ENCODE measurements at places on chromosomes 5 and 9. TPM values are rescaled to one million over a fixed set of nuclear protein-coding genes. Genes with fewer than 3 reads are reported as not detected.

SLC9A3 gene
- 9.1 TPM for total RNA-seq

COL15A1 gene
- total RNA-seq, result 0.89 TPM

MYMK gene
- total RNA-seq, result not detected

FLT4 gene
- 6.0 TPM for total RNA-seq

ABL1 gene
- 60.6 TPM for total RNA-seq

SPATA31D4 gene
- total RNA-seq, result not detected

GDF9 gene
- total RNA-seq, result not detected

IFNA21 gene
- not detected for total RNA-seq

SHROOM1 gene
- total RNA-seq, result 8.2 TPM

MSX2 gene
- total RNA-seq, result 11.7 TPM

GRCh38 chr5:138752341-138752950 lies 779 bp upstream of the CTNNA1 start:
- no peak for DNase-seq

GRCh38 chr9:85527331-85528020 lies 214.3 kb downstream of the AGTPBP1 start:
- DNase-seq, result no peak

- no peak for DNase-seq
Measured at GRCh38 chr9:81335879-81336421, 353.4 kb downstream of the TLE1 start.

GRCh38 chr5:169161022-169161680 lies 139.8 kb downstream of the SLIT3 start:
- no peak for DNase-seq

DNA sequence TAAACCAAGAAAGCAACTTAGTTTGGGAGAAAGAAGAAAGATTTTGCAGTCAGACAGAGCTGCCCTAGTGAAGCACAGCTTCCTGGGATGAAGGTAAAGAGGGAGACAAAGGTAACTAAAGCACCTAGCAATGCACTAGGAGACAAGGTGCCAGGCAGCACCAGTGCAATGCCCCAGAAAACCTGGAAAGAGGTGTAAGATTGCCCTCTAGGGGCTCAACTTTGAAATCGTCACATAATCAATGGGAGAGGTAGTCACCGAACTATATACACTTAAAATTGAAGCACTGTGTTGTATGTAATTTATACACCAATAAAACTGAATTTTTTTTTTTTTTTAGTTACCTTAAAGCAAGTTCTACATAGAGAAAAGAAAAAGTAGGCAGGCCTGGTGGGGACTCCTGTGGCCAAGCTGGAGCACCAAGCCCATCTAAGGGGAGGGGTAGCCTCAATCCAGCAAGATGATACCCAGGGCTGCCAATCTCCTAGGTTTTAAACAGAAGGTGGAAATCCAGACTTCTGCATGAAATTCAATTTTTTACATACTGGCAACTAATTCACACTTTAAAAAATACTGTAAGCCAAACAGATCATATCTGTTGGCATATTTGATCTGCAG lies 48.2 kb downstream of the CDK5RAP2 start:
- DNase-seq, result peak; percentile 42

GRCh38 chr5:19125956-19126713 lies 861.9 kb downstream of the CDH18 start:
- no peak for DNase-seq

DNA sequence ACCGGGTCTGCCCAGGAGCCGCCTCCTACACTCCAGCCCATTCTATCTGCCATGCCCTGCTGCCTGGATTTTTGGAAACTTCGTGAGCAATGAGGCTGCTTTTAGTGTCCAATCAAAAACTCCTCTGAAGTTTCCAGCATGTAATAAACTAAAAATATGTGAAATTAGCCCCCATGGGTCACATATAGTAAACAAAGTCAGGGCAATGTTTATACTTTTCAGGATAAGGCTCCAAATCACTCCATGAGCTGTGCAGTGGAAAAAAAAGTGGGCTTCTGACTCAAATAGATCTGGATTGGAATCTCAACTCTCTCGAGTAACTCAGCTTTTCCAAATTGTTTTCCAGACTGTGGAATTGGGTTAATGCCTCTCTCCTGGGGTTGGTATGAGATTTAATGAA lies 68.2 kb downstream of the PIK3R1 start:
- no peak for DNase-seq

GRCh38 chr9:79857188-79857587 lies 285.4 kb downstream of the TLE4 start:
- no peak for DNase-seq

DNA sequence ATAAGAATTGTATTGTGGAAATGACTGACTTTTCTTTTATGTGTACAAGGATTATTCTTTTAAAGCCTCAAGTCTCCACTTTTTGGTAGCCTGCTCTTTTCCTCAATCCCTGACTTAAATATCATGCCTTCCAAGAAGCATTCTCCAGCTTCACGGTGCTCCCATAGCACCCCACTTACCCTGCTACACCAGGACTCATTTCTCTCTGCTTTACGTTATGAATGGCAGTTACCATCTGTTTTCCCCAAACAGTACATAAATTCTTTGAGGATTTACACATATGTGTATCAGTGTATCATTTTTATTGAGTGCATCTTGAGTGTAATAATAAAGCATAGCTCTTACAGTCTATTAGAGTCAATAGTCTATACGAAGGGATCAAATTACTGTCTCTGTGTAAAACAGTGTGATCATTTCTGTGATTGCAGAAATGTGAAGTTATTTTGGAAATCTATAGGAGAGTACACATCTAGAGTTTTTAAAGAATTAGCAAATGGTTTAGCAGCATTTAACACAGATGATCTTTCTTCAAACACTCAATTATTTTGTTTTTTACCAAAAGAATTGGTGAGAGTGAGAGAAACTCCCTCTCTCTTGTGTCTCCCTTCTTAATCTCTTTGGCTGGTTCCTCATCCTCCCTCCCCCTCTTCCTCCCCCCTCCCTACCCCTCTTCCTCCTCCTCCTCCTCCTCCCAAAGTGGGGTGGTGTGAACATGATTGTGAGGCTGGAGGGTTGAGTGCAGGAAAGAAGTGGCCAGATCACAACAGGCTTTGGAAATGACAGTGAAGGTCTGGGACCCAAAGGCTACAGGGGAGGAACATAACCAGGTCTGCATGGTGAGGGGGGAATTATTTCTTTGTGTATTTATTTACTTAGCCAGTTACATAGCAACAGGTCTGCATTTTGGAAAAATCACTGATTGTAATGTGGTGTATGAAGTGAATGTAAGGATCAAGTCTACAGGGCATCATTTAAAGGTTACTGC lies 27.6 kb upstream of the ECM2 start:
- no peak for DNase-seq

DNA sequence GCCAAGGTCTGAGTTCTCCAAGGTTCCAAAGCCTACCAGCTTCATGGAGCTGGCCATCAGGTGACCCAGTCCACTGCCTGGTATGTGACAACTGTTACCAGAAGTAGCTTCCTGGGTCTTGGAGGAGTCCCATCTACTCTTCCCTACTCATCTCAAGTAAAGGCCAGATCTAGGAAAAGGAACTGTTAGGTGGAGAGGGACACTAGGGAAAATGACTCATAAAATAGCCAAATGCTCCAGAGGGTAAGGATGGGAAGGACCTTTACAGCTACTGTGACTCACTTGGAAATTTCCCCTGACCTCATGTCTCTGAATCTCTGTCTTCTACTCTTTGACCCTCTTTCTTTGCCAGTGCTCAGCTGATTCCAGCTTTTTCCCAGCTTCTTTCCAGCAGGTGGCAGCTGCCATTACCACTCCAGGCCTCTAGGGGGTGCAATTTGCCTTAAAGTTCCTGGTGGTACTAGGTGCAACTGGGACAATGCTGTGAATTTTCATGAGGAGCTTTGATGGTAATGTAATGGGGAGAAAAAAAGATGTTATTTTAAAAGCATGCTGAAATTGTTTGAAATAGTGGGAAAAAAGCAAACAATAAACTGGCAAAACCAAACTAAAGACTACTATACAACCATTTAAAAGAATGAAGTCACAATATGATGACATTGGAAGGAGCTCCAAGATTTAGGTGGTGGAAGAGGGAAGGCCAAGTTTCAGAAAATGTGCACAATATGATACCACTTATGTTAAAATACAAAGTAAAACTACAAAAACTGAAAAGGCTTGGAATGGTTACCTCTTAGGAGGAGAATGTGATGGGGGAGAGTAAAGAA lies 27.1 kb upstream of the MYORG start:
- DNase-seq, result peak; percentile 39

DNA sequence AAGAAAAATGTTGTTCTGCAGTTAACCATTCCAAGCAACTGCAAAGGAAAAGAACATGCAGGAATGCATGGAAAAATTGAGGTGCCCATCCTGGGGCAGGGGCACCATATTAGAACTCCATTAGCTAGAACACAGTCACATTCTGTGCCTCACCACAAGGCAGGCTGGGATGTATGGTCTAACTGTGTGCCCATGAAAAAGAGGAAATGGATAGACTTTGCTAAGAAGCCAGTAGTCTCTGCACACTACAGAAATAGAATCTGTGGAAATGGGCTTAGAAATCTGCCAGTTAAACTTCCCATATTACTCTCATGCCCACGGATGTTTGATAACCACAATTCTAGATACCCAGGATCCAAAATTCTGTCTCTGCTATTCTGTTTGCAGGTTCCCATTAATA lies 423.8 kb upstream of the SMARCA2 start:
- DNase-seq, result no peak

DNA sequence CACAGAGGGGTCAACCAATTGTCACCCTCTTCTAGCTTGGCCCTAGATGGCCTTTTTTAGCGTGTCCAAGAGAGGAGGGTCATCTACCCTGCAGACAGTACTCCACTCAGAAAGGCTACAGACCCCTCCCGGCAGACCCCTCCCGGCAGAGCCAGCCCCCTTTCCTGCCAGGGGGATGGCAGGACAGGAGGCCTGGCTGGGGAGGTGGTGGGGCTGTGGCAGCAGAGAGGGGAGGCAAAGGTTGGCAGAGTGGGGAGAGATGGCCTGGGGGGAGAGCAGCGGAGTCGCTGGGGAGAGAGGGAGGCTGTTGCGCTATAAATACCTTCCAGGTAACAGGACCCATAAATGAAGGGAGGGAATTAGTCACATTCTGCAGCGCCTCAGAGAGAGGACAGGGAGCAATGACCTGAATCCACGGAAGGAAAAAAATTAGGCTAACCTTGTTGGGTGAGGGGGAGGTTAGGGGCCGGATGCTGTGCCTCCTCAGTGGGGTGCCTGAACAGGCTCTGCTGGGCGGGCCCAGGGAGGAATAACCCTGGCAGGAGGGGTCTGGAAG lies 32.9 kb upstream of the PSD2 start:
- DNase-seq, result no peak

DNA sequence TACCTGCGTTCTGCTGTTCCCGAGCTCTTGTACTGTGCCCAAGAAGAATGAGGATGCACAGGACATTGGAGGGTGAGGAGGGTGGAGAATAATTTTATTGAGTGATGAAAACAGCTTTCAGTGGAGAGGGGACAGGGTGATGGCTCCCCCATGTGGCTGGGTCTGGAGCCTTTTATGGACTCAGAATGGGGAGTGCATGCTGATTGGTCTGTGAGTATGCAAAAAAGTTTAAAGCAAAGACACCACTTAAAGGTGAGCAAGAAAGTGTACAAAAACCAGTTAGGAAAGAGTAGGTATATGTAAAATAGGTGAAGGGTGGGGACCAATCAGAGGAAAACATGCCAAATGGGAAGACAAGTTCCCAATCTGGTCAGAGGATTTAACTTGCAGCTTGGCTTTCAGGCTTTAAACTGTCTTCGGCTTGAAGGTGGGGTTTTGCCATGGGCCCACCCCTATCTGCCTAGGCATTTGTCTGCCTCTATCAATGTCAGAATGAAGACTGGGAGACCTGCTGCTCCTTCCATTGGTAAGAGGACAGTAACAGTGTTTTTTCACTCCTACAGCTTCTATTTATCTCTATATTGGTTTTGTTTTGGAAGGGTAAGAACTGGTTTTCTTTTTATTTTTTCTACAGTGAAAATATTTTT lies 118.0 kb upstream of the RAI14 start:
- no peak for DNase-seq

GRCh38 chr9:136542241-136543040 lies 3.4 kb downstream of the NOTCH1 start:
- no peak for DNase-seq

DNA sequence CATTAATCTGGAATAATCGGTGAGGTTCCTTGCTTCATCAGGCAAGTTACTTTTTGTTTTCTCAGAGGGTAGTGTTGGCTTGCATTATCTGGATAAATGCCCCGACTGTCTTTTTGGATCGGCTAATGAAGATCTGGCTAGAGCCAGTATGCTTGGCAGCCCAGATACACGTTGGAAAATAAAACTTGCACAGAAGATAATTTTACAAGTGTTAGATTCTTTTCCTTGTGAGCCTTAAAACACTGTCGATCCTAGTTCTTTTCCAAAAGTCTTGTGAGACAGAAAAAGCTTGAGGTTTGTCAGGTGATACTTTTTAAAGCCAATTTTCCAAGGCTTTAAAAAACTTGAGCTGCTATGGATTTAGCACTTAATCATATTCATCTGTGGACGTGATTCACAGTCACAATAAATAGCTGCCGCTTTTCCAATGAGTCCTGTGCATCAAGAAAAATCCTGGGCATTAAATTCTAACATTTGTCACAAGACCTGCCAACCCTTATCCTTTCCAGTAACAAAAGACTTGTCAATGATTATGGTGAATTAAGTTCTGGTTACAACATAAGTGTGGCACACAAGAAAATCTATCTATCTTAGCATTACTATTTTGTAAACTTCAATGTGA lies 68.5 kb downstream of the PRLR start:
- DNase-seq, result no peak

DNA sequence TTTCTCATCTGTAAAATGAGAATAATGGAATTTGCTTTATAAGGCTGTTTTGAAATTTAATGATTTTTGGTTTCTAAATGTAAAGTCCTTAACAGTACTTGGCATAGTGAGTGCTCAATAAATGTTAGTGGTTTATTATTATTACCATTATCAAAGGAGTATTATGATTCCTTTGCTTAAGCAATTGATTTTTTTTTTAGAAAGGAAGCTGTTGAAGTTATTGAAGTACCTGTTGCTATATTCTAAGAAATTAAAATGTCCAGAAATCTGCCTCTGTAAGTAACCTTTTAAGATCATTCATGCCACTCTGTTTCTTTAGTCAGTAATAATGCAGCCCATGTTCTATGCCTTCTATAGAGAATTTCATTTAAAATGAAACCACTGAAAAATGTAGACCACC lies 15.0 kb downstream of the SMAD5 start:
- DNase-seq, result no peak

- DNase-seq, result no peak
Measured at GRCh38 chr5:75152860-75153259, 83.8 kb downstream of the ANKRD31 start.

Measured in NCI-H460 (cell line).